ENCODE measurements at places on chromosomes 11 and 22. TPM values are rescaled to one million over a fixed set of nuclear protein-coding genes. Genes with fewer than 3 reads are reported as not detected.

RASD2 gene
- not detected for total RNA-seq

SHANK2 gene
- total RNA-seq: not detected

TSGA10IP gene
- total RNA-seq: not detected

RBMXL2 gene
- total RNA-seq: not detected

APOC3 gene
- total RNA-seq: not detected

DLG2 gene
- total RNA-seq: 0.91 TPM

TECTA gene
- under 0.01 TPM for total RNA-seq

NELL1 gene
- not detected for total RNA-seq

LIN7C gene
- 68.8 TPM for total RNA-seq

CARD10 gene
- 27.5 TPM for total RNA-seq

EXPH5 gene
- under 0.01 TPM for total RNA-seq

ST13 gene
- 236 TPM for total RNA-seq

OR52I1 gene
- total RNA-seq: not detected
